ENCODE measurements at places on chromosomes 2 and 18. TPM values are rescaled to one million over a fixed set of nuclear protein-coding genes. Genes with fewer than 3 reads are reported as not detected.
A peak's percentile ranks its signal among the peaks of the same experiment; 100 is the strongest.

TBR1 gene
- 0.37 TPM for total RNA-seq

DNA sequence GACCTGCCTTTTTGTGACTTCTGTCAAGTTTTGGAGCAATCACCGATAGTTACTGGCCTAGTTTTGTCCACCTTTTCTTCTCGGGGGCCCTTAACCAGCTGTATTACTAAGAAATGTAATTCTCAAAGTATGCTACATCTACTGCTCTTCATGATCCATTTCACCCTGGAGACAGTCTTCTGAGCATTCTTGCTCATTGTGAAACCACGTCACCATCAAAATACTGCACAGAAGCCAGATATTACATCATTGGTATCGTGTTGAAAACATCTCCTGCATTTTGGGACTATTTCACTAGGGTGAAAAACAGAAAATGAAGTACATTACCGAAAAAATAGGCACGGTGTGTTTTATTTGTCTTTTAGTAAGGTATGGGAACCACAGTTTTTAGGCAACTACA, 11.7 kb downstream of the LYPD6B start:
- DNase-seq, result no peak

GRCh38 chr18:24176727-24177416, 38.0 kb downstream of the CABYR start:
- peak; percentile 83 for DNase-seq

GRCh38 chr2:237435844-237436587, 22.1 kb upstream of the COL6A3 start:
- no peak for DNase-seq

- no peak for DNase-seq
Measured at GRCh38 chr2:11292464-11293255, 51.8 kb downstream of the ROCK2 start.

SERPINB12 gene
- not detected for total RNA-seq

- no peak for DNase-seq
Measured at GRCh38 chr2:75928093-75928492, 217.4 kb upstream of the GCFC2 start.

RNF144A gene
- 13.6 TPM for total RNA-seq

SERPINB3 gene
- not detected for total RNA-seq

DNA sequence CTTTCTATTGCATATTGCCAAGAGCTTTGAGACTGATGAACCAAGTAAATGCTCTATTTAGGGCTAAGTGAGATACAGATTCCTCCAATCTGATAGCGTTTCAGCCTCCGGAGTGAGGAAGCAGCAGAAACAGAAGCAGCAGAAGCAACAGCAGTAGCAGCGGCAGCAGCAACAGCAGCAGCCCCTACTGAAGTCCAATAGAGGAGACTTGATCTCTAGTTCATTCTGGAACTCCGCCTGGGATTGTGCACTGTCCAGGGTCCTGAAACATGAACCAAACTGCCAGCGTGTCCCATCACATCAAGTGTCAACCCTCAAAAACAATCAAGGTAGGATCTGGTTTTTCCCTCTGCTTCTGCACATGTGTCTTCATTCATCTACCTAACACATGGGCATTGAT, at the start of gene DPP10:
TSS of gene DPP10 (plus strand) at position 132 of the 400 bp plus-strand sequence.
- peak; percentile 10 for DNase-seq

FEV gene
- total RNA-seq, result not detected

DNA sequence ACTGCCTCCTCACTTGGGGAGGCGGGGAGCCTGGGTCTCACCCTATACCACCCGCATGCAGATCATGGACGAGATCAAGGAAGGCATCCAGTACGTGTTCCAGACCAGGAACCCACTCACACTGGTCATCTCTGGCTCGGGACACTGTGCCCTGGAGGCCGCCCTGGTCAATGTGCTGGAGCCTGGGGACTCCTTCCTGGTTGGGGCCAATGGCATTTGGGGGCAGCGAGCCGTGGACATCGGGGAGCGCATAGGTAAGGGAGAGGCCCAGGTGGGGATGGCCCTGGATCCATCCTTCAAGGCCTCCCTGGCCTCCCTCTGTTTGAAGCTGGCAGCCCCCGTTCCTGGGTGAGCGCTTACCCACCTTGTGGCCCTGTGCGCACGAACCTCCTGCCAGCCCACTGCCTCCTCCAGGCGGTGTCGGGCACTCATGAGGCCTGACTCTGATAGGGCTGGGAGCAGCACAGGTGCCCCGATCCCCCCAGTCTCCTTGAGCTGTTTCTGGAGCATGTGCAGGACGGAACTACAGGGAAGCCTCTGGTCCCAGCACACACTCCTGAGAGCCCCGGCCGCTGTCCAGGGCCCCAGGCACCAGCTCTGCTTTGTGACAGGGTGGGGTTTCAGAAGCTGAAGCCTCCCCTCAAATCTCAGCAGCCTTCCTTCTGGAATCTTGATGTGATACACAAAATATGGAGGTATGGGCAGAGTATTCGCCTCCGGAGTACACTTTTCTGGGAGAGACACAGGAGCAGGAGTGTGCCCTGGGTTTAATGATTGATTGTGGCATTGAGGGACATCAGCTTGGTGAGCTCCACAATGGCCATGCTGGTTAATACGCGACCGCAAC, 708 bp downstream of the AGXT start:
- peak; percentile 63 for DNase-seq

DNA sequence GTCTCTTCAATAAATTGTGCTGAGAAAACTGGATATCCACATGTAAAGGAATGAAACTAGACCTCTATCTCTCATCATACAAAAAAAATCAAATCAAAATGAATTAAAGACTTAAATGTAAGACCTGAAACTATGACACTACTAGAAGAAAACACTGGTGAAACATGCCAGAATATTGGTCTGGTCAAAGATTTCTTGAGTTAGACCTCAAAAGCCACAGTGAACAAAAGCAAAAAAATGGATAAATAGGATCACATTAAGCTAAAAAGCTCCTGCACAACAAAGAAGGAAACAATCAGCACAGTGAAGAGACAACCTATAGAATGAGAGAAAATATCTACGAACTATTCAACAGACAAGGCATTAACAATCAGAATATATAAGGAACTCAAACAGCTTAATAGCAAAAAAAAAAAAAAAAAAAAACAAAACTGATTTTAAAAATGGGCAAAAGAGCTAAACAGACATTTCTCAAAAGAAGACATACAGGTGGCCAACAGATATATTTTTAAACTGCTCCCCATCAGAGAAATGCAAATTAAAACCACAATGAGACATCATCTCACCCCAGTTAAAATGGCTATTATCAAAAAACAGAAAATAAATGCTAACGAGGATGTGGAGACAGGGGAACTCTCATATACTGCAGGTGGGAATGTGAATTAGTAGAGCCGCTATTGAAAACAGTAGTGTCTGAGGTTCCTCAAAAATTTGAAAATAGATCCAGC, 66.3 kb downstream of the NCKAP1 start:
- DNase-seq, result no peak

LYPD6B gene
- total RNA-seq, result 1.9 TPM

DNA sequence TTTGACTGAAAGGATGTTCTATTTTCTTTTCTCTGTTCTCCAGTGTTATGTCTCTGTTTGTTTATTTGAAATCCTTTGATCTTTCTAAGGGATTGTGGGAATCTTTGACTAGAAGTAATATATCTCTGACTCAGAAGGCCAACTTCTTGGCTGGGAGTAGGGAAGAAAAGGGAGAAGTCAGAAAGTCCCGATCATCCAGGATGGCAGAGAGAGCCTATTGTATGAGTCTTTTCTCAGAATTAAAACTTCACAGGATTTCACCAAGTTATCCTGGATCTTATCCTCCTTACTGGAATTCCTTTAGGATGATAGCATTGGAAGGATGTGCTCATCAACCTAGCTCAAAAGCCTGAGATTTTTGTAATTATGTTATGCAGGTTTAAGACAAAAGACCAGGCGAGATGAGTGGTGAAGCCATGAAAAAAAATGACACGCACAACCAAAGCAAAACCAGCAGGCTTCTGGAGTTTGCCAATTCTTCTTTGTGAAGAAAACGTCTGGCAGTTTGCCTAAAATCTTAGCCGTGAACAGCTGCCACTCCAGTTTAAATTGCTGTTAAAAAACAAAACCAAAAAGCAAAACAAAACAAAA, 383.6 kb upstream of the SMIM21 start:
- DNase-seq, result no peak

GRCh38 chr2:157839162-157839801, 36.8 kb downstream of the ACVR1 start:
- DNase-seq, result peak; percentile 79

DNA sequence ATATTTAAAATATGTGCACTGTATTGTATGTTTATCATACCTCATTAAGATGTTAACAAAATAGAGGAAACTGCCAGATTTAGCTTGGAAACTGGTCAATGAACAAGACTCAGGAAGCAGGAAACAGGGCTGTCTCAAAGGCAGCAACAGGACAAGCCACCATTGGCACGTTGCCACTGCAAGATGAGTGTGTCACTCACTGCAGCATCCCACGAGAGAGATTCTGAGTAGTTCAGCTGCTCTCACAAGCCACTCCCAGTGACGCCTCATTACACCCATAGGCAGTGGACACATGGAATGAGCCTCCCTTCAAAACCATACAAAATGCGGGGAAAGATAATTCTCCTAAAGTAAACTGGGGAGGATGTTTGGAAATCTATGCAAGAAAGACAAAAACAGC, 181.9 kb upstream of the DLGAP1 start:
- no peak for DNase-seq

DNA sequence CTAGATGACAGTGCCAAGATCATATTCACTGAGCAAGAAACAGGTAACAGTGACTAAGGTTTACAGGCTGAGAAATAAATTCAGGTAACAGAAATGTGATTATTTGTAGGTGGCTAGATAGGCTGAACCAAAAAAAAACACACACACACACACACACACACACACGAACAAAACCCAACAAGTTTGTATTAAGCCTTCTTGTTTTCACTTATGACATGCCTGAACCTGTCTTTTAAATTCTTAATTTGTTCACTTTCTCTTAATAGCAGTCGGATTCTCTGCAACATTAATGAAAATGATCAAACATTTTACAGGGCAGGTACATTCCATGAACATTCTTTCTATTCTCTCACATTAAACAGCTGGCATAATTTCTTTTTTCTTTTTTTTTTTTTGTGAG, 18.8 kb upstream of the KIDINS220 start:
- DNase-seq, result no peak

- no peak for DNase-seq
Measured at GRCh38 chr2:181586569-181587081, 70.3 kb downstream of the CERKL start.

DNA sequence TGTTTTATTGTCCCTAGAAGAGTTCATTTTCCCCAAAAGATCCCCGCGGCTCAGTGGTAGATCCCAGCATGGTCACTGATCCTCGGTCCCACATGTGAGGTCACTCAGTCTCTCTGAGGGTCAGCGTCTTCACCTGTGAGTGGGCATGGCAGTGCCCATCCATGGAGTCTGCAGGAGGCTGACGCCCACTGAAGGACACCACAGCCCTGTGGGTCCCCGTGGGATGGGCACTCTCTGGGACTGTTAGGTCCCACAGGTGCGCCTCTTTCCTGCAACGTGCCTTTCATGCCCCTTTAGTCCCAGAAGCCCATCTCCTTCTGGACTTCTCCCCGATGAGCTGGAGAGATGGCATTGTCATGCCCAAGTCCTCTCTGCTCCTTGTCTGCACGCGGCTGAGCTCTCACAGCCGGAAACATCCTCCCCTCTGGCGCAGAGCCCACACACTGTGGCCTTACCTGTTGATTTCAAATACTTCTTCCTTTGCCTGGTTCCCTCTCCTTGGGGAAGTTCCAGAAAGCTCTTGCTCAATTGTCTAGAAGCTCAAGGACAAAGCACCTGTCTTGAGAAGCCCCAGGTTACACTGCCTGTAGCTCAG, 75.9 kb downstream of the PTGR3 start:
- peak; percentile 30 for DNase-seq

DNA sequence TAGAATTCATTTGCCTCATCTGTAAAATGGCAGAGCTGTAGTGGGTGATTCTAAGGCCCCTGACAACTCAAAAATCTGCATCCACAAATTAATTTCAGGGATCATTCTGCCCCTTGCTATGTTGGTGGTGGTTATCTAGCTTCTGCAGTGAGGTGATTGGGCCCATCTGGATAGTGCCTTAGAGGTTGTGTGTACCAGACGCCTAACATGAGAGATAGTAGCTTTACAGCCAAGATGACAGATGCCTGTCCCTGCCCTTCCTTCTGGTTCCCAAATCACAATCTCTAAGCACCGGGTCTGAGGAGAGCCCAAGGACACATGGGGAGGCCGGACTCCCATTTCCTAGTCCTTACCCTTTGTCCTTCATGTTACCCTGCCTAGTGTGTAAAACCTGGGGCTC, 51.1 kb upstream of the TNP1 start:
- DNase-seq, result no peak

DNA sequence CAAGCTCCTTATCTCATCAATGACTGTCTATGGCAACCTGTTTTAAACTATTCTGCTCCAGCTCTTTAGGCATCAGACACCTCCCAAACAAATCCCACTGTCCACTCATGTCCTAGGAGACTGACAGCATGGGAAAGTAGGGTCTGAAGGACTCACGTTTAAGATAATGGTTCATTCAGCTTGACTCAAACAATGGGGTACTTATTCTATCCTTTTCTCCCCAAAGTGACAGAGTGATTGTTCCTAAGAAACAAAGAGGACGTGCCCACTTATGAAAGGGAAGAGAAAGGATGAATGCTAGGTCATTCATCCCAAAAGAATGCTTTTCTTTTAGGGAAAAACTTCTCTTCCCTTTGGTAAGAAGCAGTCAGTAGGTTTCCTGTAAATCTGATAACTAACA, 41.9 kb downstream of the ALK start:
- no peak for DNase-seq
